Naive thymus-derived CD4-positive, alpha-beta T cell (primary cell): ENCODE measurements at places on chromosomes 1 and 21. TPM values are rescaled to one million over a fixed set of nuclear protein-coding genes. Genes with fewer than 3 reads are reported as not detected.

DNA sequence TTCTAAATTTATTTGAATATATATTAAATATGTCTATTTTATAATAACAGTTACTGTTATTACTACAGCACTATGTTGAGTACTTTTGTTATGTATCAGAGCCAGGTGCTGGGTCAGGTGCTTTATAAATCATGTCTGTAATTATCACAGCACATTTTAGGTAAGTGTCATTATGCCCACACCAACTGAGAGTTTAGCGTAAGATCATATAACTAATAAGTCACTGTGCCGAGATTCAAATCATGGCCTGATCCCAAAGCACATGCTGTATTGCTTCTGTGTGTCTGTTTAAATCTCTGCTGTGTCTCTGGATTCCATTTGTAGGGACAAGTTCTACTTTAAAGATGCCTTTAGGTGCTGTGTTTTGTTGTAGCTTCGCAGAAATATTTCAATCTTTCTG lies 1.9 kb downstream of the GPSM2 start:
- H3K27me3 ChIP-seq: no peaks in the 10 kb centered on the region
- peaks cover 4% of the 10 kb centered on the region for H3K4me1 ChIP-seq
- DNase-seq: no peak
- no peaks in the 10 kb centered on the region for H3K36me3 ChIP-seq

DNA sequence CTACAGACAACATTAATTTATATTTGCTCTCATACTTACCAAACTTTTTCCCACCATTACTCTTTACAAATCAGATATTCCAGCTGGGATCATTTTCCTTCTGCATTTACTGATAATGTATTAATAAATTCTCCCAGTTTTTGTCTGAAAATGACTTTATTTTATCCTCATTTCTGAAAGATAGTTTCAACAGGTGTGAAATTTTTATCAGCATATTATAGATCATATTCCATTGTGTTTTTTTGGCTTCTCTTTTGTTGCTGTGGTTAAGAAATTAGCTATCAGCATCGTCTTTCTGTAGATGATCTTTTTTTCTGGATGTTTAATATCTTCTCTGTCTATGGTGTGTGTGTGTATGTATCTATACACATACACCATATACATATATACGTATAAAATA lies 2.7 kb downstream of the CFAP57 start:
- no peaks in the 10 kb centered on the region for H3K27me3 ChIP-seq
- H3K27ac ChIP-seq: no peak overlapping the region
- peaks cover 14% of the 10 kb centered on the region for H3K36me3 ChIP-seq

The ABCA4 gene
- total RNA-seq: not detected

DNA sequence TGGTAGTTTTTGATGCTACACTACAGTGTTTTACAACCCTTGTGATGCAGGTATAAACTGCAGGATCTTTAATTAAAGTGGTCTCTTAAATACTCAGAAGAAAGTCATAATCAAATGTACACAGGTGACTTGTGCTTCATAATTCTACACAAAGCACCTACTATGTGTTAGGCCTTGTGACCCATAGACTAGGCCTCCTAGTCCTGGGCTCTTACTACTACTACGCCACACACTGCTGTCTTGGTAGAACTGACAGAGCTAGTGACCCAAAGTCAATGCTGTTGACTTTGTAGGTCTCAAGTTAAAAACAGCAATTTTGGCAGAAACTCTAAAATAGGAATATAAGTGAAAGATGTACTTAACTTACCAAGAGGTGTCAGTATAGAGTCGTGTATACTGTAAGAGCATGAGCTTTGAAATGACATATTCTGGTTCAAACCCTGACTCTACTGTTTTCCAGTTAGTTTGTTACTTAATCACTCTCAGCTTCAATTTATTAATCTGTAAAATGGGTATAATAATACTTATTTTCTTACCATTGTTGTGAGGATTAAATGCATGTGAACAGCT lies 48.6 kb upstream of the LMO4 start:
- H3K4me1 ChIP-seq: no peaks in the 10 kb centered on the region
- no peak overlapping the region for H3K27ac ChIP-seq
- no peak for DNase-seq
- no peak overlapping the region for H3K4me3 ChIP-seq

GRCh38 chr1:8794605-8795004 lies 22.8 kb downstream of the RERE start:
- H3K27me3 ChIP-seq: no peaks in the 10 kb centered on the region
- no peaks in the 10 kb centered on the region for H3K36me3 ChIP-seq
- no peak for DNase-seq
- H3K4me3 ChIP-seq: no peak overlapping the region

- no peaks in the 10 kb centered on the region for H3K36me3 ChIP-seq
- no peak overlapping the region for H3K4me3 ChIP-seq
- no peak overlapping the region for H3K27ac ChIP-seq
- DNase-seq: no peak
- H3K4me1 ChIP-seq: no peaks in the 10 kb centered on the region
Measured at GRCh38 chr1:91621907-91622306, 121.3 kb downstream of the CDC7 start.

The RAP1A gene
- 100 TPM for total RNA-seq

GRCh38 chr21:32082466-32082865 lies 196.4 kb downstream of the MIS18A start:
- H3K4me1 ChIP-seq: no peaks in the 10 kb centered on the region
- no peak overlapping the region for H3K4me3 ChIP-seq
- H3K36me3 ChIP-seq: no peaks in the 10 kb centered on the region
- DNase-seq: no peak
- no peak overlapping the region for H3K27ac ChIP-seq
- H3K27me3 ChIP-seq: no peaks in the 10 kb centered on the region

DNA sequence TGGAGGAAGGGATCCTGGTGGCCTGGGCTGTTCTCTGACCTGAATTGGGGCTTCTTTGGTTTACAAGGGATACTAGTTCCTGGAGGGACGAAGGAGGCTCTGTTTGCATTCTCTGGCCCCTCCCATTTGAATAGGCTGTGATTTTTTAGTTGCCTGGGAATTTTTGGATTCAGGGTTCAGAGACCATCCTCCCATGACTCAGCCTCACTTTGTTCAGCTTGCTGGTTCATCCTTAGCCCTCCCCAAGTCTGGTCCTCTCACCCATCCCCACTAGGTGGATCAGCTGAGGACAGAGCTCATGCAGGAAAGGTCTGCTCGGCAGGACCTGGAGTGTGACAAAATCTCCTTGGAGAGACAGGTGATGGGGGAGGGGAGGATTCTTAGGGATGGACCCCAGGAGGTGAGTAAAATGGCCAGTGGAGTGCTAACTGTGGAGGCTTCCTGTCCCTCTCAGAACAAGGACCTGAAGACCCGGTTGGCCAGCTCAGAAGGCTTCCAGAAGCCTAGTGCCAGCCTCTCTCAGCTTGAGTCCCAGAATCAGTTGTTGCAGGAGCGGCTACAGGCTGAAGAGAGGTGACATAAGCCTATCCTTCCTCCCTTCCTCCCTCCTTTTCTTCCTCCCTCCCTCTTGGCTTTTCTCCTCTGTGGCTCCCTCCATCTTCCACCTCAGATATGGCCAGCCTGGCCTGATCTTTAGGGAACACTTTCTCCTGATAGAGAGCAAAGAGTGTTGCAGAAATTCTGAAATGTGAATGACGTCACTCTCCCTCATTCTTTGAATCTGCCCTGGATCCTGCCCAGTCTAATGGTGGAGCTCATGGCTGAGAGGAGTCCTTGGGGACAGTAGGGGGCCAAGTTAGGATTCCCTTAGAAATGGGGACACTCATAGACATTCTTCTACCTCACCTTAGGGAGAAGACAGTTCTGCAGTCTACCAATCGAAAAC lies 4.5 kb upstream of the TUFT1 start:
- peaks cover 8% of the 10 kb centered on the region for H3K4me1 ChIP-seq
- H3K36me3 ChIP-seq: no peaks in the 10 kb centered on the region
- H3K4me3 ChIP-seq: no peak overlapping the region
- no peaks in the 10 kb centered on the region for H3K27me3 ChIP-seq

The PYHIN1 gene
- total RNA-seq: 30.2 and 32.1 TPM in 2 replicates

The GBP5 gene
- total RNA-seq: 101 TPM

DNA sequence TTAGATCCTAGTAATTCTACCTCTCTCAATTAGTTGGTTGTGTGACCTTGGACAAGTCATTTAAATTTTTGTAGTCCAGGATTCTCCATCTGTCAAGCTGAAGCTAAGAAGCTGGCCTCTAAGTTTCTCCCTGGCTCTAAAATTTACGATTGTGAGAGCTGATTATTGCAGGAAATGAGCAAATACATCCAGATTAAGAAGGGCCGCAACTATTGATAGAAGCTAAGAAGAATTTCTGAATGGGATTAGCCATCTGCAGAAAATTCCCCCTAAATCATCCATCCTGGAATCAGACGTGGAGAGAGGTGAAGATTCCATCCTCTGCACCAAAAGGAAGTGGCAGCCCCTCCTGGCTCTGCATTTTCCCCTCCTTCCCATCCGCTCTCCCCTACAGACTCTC lies 55.0 kb downstream of the HIVEP3 start:
- no peak for DNase-seq
- no peaks in the 10 kb centered on the region for H3K36me3 ChIP-seq
- peaks cover 8% of the 10 kb centered on the region for H3K4me1 ChIP-seq
- no peak overlapping the region for H3K4me3 ChIP-seq
- H3K27me3 ChIP-seq: no peaks in the 10 kb centered on the region
- H3K27ac ChIP-seq: no peak overlapping the region

DNA sequence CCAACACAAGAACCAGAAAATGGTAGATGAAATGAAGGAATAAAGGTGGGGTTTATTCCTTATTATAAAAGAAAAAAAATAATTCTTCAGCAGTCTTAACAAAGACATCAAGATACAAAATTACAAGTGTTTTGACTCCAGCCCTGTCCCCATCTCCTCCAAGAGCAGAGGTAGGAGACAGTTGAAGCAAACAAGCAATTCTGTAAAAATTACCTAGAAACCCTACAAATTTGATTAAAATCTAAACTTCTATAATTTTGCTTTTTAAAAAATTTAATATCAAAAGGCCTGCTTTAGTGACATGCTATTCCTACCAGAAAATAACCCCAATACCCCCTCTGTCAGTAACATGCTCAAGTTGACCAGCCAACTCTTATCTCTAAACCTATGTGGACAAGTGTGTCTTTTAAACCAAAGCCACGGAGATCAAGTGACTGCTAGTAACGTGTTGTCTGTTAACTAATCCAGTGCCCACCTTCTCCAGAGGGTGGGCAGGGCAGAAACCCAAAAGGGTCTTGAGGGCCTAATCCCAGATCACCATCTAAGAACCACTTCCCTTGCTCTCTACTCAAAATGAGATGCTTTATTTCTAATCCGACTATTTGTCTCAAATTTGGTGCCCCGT lies 8.4 kb downstream of the GLUL start:
- no peaks in the 10 kb centered on the region for H3K4me1 ChIP-seq
- no peak overlapping the region for H3K27ac ChIP-seq
- H3K4me3 ChIP-seq: no peak overlapping the region
- peaks cover 43% of the 10 kb centered on the region for H3K36me3 ChIP-seq
- no peak for DNase-seq

The ADORA1 gene
- total RNA-seq: 0.44 TPM

- H3K4me3 ChIP-seq: peak overlapping the region; percentile 40
- peak overlapping the region; percentile 90 for H3K27ac ChIP-seq
- H3K27me3 ChIP-seq: no peaks in the 10 kb centered on the region
Measured at GRCh38 chr1:27152829-27153548, 1.9 kb downstream of the SLC9A1 start.

DNA sequence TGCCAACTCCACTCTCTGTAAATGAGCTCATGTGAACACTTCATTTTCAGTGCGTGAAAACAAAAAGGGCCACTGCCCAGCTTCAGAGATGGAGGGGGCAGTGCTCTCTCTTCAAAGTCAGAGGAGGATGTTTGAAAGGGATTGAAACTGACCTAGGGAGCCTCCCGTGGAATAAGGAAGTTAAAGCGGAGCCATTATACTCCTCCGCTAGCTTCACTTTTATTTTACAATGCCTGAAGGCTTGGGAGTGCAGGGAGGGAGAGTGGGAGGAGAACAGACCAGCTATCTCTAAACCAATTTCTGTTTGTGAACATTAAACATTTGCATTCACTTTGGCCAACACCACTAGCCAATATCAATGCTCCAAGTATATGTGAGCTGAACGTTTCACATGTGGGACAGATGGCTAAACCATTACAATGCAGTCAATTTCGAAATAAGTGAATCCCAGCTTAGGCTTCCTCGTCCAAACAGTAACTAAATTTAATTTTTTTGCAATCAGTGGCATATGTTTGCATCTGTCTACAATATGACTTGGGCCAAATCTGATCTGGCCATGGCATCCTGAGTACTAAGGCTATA lies 126.9 kb downstream of the ESRRG start:
- H3K4me3 ChIP-seq: no peak overlapping the region
- no peak for DNase-seq
- no peaks in the 10 kb centered on the region for H3K4me1 ChIP-seq
- no peaks in the 10 kb centered on the region for H3K27me3 ChIP-seq
- no peak overlapping the region for H3K27ac ChIP-seq

The OLFML3 gene
- total RNA-seq: 1.8 TPM

GRCh38 chr1:236303675-236304074 lies 21.9 kb upstream of the ERO1B start:
- H3K27ac ChIP-seq: no peak overlapping the region
- H3K36me3 ChIP-seq: no peaks in the 10 kb centered on the region

- no peak overlapping the region for H3K27ac ChIP-seq
- no peak overlapping the region for H3K4me3 ChIP-seq
- H3K4me1 ChIP-seq: peaks cover 11% of the 10 kb centered on the region
- no peak for DNase-seq
- no peaks in the 10 kb centered on the region for H3K27me3 ChIP-seq
Measured at GRCh38 chr1:36238433-36238832, 14.2 kb downstream of the THRAP3 start.

DNA sequence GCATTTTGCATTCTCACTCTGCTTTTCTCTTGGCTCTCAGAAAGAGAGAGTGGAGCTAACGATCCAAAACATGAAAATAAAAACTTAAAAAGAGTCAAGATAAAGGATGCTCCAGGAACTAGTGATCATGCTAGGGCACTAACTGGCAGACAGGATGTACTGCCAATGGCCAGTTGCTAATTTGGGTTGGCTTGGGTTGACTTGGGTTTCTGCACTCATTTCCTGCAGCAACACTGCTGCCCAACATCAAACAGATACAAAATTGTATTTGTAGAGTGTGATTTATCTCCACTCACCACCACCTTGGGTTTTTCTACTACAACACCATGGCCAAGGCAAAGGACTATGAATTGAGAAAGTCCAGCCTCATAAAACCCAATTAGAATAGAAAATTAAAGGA lies 662.3 kb upstream of the PTBP2 start:
- no peak overlapping the region for H3K27ac ChIP-seq
- no peaks in the 10 kb centered on the region for H3K36me3 ChIP-seq
- no peak overlapping the region for H3K4me3 ChIP-seq
- H3K27me3 ChIP-seq: no peaks in the 10 kb centered on the region
- DNase-seq: no peak

The PPM1J gene
- total RNA-seq: 0.46 TPM in 1 of 2 replicates, not detected in the other

- H3K36me3 ChIP-seq: no peaks in the 10 kb centered on the region
- no peak overlapping the region for H3K27ac ChIP-seq
- no peak for DNase-seq
- no peaks in the 10 kb centered on the region for H3K4me1 ChIP-seq
- H3K27me3 ChIP-seq: no peaks in the 10 kb centered on the region
- H3K4me3 ChIP-seq: no peak overlapping the region
Measured at GRCh38 chr1:5836776-5837440, 155.3 kb downstream of the NPHP4 start.

The DEDD gene
- 34.3 TPM for total RNA-seq

GRCh38 chr1:51850420-51851223 lies 27.9 kb downstream of the NRDC start:
- H3K4me3 ChIP-seq: no peak overlapping the region
- DNase-seq: no peak
- no peak overlapping the region for H3K27ac ChIP-seq
- no peaks in the 10 kb centered on the region for H3K4me1 ChIP-seq
- no peaks in the 10 kb centered on the region for H3K36me3 ChIP-seq

The LRRN2 gene
- total RNA-seq: not detected

The AMPD1 gene
- not detected for total RNA-seq

- H3K4me1 ChIP-seq: no peaks in the 10 kb centered on the region
- H3K4me3 ChIP-seq: no peak overlapping the region
- no peaks in the 10 kb centered on the region for H3K36me3 ChIP-seq
- no peak overlapping the region for H3K27ac ChIP-seq
Measured at GRCh38 chr1:219289171-219289570, 115.5 kb downstream of the LYPLAL1 start.

The AIRE gene
- 0.32 TPM for total RNA-seq
